ENCODE measurements at places on chromosomes 4 and X.

DNA sequence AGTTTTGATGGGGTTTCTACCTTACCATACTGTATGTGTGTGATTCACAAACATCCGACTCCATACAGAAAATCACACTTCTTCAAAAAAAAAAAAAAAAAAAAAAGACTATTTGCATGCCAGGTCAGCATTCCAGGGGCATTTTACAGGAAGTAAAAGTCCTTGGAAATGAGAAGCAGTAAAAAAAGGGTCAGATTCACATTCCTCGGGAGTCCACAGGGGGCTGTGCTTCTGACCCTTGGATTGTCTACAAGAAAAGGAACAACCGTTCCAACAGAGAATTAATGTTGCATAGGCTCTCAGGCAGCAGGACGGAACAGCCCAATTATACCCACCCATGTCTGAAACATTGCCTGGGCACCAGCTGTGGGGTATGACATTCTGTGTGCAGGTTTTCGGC, 290.3 kb downstream of the LDB2 start:
- H3K27me3 ChIP-seq, result no peaks in the 10 kb centered on the region
- no peak for DNase-seq
- H3K4me3 ChIP-seq, result no peak overlapping the region
- no peak overlapping the region for H3K27ac ChIP-seq
- H3K4me1 ChIP-seq, result no peaks in the 10 kb centered on the region

DNA sequence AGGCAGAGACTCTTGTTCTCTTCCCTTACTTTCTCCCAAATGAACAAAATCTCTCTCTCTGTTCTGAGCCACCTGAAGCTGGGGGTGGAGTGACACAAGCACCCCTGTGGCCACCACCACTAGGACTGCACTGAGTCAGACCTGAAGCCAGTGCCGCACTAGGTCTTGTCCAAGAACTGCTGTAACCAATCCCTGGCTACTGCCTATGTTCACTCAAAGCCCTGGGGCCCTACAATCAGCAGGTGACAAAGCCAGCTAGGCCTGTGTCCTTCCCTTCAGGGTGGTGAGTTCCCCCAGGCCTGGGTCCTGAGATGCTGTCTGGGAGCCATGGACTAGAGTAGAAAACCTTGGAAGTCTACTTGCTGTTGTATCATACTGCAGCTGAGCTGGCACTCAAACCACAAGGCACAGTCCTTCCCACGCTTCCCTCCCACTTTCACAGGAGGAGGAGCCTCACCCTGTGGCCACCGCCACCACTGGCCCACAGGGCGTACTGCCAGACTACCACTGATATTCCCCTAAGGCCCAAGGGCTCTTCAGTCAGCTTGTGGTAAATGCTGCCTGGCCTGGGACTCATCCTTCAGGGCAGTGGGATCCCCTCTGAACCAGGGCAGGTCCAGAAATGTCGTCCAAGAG, 119.1 kb downstream of the RTL9 start:
- no peaks in the 10 kb centered on the region for H3K36me3 ChIP-seq
- no peaks in the 10 kb centered on the region for H3K27me3 ChIP-seq
- H3K27ac ChIP-seq, result no peak overlapping the region
- no peak overlapping the region for H3K4me3 ChIP-seq
- no peak for DNase-seq

DNA sequence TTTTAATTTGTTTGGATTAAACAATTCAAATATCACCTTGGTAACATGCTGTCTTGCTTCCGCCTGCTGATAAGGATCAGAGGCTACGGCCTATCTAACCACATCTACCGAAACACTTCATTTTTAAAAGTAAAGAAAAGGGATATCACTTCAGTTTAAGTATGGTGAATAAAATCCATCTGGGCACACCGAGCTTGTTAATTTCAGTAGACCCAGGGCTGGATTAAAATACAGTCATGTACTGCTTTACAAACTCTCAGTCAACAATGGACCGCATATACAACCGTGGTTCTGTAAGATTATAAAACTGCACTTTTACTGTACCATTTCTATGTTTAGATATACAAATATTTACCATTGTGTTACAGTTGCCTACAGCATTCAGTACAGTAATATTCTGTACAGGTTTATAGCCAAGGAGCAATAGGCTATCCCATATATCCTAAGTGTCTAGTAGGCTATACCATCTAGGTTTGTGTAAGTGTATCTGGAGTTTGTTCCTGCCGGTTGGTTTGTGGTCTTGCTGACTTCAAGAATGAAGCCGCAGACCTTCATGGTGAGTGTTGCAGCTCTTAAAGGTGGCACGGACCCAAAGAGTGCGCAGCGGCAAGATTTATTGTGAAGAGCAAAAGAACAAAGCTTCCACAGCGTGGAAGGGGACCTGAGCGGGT, 40.0 kb downstream of the SEPTIN11 start:
- peaks cover 32% of the 10 kb centered on the region for H3K4me1 ChIP-seq
- H3K27ac ChIP-seq, result no peak overlapping the region

DNA sequence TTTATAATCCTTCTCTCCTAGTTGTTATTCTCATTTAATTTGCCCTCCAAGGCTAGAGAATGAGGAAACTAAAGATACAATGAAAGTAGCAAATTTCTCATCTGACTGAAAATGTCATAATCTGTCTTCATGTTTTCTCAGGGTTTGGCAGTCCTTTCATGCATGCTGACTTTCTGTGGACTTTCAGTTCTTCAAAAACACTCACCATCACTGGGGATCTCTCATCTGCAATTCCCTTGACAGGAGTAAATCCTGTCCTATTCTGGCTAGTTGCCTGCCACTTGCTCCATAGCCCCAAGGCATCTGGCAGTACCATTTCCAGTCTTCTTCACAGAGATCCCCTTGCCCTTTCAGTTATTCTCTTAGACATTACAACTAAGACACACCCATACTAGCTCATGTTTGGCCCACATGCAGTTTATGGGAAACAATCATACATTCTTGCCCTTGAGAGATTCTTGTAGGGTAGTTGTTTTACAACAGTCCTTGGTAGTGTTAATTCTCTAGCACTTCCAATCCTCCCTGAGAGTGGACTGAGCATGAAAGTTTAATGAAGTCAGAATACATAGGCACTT, 449.7 kb upstream of the KLHL4 start:
- no peaks in the 10 kb centered on the region for H3K36me3 ChIP-seq
- DNase-seq, result no peak
- H3K27me3 ChIP-seq, result no peaks in the 10 kb centered on the region
- H3K4me1 ChIP-seq, result no peaks in the 10 kb centered on the region

GRCh38 chr4:3442959-3443749, 1.4 kb downstream of the HGFAC start:
- H3K27me3 ChIP-seq, result no peaks in the 10 kb centered on the region
- no peaks in the 10 kb centered on the region for H3K36me3 ChIP-seq
- H3K27ac ChIP-seq, result no peak overlapping the region
- no peak overlapping the region for H3K4me3 ChIP-seq
- no peaks in the 10 kb centered on the region for H3K4me1 ChIP-seq

DNA sequence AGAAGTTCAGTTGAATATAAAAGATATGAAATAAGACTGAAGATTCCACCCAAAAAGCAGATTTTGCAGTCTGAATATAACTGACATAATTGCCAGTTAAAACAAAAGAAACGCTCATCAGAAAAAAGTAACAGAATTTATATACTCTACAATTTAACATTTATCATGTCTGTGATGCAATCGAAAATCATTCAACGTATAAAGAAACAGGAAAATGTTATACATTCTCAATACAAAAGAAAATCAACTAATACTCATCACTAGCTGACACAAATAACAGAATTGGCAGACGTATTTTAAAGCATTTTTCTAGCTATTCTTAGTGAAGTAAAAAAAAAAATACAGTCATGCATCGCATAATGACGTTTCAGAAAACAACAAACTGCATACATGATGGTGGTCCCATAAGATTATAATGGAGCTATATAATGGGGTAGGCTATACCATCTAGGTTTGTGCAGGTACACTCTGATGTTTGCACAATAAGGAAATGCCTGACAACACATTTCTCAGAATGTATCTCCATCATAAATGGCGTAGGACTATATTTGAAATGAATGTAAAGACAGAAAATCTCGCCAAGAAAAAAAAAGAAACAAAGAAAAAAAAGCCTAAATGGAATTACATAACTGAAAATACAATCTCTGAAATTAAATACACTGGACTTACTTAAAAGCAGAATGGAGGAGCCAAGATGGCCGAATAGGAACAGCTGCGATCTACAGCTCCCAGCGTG, 34.3 kb downstream of the OR13H1 start:
- H3K27ac ChIP-seq, result no peak overlapping the region
- no peaks in the 10 kb centered on the region for H3K4me1 ChIP-seq
- H3K36me3 ChIP-seq, result no peaks in the 10 kb centered on the region
- DNase-seq, result no peak
- no peak overlapping the region for H3K4me3 ChIP-seq

DNA sequence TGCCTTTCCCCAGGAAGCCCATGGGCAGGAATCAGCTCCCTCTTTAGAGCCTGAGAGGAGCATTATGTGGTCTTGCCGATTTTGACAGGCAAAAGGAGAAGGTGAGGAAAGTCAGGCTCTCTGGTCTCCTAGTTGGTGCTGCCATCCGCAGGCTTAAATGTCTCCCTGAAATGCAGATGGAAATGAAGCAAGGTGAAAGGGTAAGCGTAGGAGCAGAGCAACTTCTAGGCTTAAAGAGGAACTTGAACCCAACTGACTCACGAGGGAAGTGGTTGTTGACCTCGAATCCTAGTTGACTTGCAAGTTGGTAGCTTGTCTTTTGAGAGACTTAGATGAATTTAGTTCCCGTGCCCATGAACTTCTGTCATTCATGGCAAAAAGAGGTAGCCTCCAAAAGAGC, 205.9 kb downstream of the PTTG2 start:
- H3K36me3 ChIP-seq, result no peaks in the 10 kb centered on the region
- H3K4me3 ChIP-seq, result no peak overlapping the region
- no peak overlapping the region for H3K27ac ChIP-seq
- no peak for DNase-seq
- H3K4me1 ChIP-seq, result no peaks in the 10 kb centered on the region

DNA sequence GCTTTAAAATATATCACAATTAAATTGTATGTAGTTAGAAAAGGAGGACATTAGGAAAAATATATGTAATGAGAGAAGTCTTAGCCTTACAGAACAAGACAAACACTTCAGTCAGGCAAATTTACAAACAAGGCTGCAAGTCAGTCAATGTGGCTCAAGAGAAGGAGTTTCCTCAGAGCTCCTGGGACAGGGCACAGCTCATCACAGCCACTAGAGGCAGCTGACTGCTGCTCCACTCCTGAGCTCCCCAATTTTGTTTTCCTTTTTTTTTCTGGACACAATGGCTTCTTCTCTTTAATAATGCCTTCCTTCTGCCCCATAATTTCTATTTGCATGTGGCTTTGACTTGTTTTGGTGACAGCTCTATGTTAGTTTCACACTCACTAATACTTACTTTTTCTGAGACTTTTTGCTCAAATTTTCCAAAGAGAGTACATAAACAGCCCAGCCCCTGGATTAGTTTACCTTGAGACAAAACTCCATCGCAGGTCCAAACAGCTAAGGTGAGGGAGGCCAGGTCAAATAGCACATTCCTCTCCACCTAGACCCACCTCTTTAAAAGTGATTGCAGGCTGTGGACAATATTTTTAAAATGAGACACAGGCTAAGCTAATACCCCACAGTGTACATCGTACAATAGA, 850.4 kb upstream of the FRG1 start:
- H3K36me3 ChIP-seq, result no peaks in the 10 kb centered on the region
- H3K27ac ChIP-seq, result no peak overlapping the region
- no peaks in the 10 kb centered on the region for H3K27me3 ChIP-seq
- H3K4me3 ChIP-seq, result no peak overlapping the region
- DNase-seq, result no peak

- no peaks in the 10 kb centered on the region for H3K4me1 ChIP-seq
- no peak for DNase-seq
- H3K27me3 ChIP-seq, result no peaks in the 10 kb centered on the region
- H3K36me3 ChIP-seq, result no peaks in the 10 kb centered on the region
- H3K4me3 ChIP-seq, result no peak overlapping the region
Measured at GRCh38 chr4:79163981-79164490, 161.8 kb downstream of the NAA11 start.

- H3K27ac ChIP-seq, result no peak overlapping the region
- H3K4me1 ChIP-seq, result no peaks in the 10 kb centered on the region
- no peak for DNase-seq
- H3K4me3 ChIP-seq, result no peak overlapping the region
- no peaks in the 10 kb centered on the region for H3K36me3 ChIP-seq
- peaks cover 5% of the 10 kb centered on the region for H3K27me3 ChIP-seq
Measured at GRCh38 chrX:43706786-43707370, 50.8 kb downstream of the MAOA start.

GRCh38 chr4:44118971-44119680, 329.5 kb downstream of the KCTD8 start:
- no peak for DNase-seq
- H3K4me3 ChIP-seq, result no peak overlapping the region
- H3K27me3 ChIP-seq, result no peaks in the 10 kb centered on the region
- no peak overlapping the region for H3K27ac ChIP-seq
- H3K36me3 ChIP-seq, result no peaks in the 10 kb centered on the region
- no peaks in the 10 kb centered on the region for H3K4me1 ChIP-seq

- H3K4me1 ChIP-seq, result no peaks in the 10 kb centered on the region
- H3K36me3 ChIP-seq, result no peaks in the 10 kb centered on the region
- H3K4me3 ChIP-seq, result no peak overlapping the region
- H3K27me3 ChIP-seq, result no peaks in the 10 kb centered on the region
- DNase-seq, result no peak
Measured at GRCh38 chr4:114754616-114755015, 156.0 kb downstream of the UGT8 start.

DNA sequence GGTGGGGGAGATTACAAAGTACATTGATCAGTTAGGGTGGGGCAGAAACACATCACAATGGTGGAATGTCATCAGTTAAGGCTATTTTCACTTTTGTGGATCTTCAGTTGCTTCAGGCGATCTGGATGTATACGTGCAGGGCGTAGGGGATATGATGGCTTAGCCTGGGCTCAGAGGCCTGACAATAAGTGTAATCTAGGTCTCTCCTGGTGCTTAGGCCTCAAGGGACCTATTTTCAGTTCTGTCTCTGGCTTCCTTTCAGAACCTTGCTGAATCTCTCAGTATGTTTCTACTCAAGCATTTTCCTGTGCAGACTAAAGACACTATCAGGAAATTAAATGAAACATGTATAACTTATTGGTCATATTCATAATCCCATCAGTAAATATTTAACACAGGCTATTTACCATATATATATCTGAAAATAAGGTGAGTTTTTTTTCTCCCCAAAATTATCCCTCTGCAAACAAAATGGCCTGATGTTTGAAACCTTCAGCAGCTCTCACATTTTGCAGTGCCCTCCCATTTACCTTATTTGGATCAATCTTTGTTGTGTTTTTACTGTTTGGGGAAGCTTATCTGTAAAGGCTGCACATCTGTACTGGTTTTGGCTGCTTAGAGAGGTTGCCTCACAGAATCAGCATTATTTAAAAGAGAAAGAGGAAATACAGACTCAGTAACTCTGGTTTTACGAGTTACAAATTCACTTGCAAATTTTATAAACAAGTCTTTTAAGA, 2.3 kb upstream of the ZCCHC4 start:
- H3K4me3 ChIP-seq, result no peak overlapping the region
- no peak for DNase-seq
- H3K4me1 ChIP-seq, result peaks cover 9% of the 10 kb centered on the region
- no peak overlapping the region for H3K27ac ChIP-seq
- H3K27me3 ChIP-seq, result no peaks in the 10 kb centered on the region
